Stromal cell of bone marrow (primary cell): ENCODE measurements at places on chromosomes 12 and 14.
A peak's percentile ranks its signal among the peaks of the same experiment; 100 is the strongest.

DNA sequence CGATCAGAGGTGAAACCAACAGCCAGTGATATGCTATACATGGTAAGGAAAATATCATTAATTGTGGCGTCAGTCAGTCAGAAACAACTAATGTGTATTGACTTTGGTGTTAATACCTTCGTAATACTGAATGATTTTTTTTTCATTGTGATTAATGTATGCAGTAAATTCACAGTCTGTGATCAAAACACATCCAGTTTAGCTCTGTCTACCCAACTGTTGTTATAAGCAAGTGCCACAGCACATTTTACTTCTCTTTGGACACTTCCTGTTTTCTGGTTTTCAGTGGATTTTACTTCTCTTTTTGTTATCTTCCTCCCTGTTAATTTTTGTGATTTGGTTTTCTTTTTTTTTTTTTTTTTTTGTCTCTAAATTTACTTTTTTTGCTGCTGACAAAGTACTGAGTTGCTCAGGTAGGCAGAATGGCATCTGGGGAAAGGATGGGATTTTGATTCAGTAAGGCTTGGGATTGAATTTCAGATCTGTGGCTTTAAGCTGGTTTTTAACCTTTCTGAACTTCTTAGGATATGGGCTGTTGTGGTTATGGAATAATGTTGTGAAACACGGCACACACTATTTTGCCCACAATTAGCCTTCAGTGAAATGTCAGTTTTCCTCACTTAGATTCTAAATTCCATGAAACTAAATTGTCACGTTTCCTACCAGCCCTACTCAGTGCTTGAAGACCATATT, 604 bp downstream of the GLIPR1 start:
- no peak for DNase-seq

GRCh38 chr14:61266436-61266835, 14.7 kb downstream of the TMEM30B start:
- DNase-seq: no peak

GRCh38 chr12:115926037-115926670, 351.3 kb downstream of the MED13L start:
- DNase-seq: no peak

DNA sequence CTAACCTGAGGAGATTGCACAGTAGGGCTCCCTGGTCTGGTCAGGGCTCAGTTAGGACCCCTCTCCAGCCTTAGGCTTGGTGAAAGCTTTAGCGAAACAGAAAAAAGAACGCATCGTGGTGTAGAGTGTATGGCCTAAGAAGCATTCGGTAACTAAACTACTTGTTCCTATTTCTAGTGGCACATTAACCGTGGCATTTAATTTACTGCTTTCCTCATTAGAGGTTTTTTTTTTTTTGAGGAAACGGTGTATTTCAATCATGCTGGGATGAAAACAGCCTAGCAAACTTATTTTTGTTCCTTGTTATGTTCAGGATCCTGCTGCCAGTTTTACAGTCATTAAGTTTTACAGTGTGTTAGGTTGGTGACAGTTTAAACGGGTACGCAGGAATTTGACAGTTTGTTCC, 518 bp upstream of the OSBPL8 start:
- no peak for DNase-seq

GRCh38 chr14:59240356-59240755, 51.9 kb downstream of the DAAM1 start:
- no peak for DNase-seq

GRCh38 chr12:14505626-14506596, 61.8 kb downstream of the PLBD1 start:
- no peak for DNase-seq

DNA sequence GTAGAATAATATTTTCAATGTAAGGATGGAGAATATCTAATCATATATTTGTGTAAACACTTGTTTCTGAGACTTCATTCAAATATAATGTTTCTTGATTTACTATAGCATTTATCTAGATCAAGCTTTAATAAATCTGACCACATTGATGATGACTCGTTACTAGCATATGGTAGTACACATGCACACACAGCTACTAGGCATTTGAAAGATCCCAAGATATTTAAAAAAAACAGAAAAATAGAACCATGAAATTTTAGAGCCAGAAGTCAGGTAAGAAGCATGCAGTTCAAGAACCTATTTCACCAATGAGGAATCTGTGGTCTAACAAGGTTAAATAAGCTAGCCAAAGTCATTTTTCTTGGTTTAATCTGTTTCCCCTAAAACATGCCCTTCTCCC, 32.0 kb downstream of the DCP1B start:
- DNase-seq: peak; percentile 35

- peak; percentile 46 for DNase-seq
Measured at GRCh38 chr12:55862286-55862685, 19.6 kb upstream of the MMP19 start.

GRCh38 chr14:60599727-60600126, 49.5 kb downstream of the SIX1 start:
- DNase-seq: no peak

DNA sequence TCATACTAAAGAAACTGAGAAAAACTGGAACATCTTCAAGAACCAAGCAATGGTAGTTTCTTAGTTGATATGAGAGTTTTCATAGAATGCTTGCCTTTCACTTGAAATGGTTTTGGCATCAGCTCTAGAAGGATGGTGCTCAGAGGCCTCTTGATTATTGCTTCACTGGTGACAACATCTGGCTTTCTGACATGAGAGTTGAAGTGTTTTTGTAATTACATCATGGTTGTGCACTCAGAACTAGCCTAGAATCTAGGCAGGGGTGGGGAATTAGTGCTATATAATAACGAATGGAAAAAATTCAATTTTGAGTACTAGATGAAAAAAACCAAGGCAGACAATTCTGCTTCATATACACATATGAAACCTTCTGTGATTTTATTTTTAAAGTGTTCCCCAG, 172.8 kb upstream of the LMNTD1 start:
- peak; percentile 79 for DNase-seq

- DNase-seq: peak; percentile 25
Measured at GRCh38 chr14:54867011-54867410, 35.6 kb downstream of the GCH1 start.

- DNase-seq: peak; percentile 43
Measured at GRCh38 chr12:80509781-80510556, 65.9 kb downstream of the PTPRQ start.

- peak; percentile 93 for DNase-seq
Measured at GRCh38 chr12:122350141-122350848, 72.2 kb downstream of the CLIP1 start.

GRCh38 chr12:69509308-69509736, 39.1 kb downstream of the FRS2 start:
- no peak for DNase-seq

DNA sequence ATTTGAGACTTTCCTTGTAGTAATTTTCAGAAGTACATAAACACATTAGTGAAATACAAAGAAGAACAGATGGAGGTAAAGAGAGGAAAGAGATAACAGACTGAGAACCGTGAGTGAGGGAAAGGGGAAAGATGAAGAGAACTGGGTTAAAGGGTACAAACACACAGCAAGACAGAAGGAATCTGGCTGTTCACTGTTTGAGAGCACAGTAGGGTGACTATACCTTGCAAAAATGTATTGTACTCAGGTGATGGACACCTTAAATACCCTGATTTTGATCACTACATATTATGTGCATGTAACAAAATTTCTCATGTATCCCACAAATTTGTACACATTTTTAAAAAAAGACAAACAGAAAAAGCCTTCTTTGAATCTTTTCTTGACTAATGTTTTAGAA, 2.7 kb upstream of the TRHDE start:
- DNase-seq: no peak

DNA sequence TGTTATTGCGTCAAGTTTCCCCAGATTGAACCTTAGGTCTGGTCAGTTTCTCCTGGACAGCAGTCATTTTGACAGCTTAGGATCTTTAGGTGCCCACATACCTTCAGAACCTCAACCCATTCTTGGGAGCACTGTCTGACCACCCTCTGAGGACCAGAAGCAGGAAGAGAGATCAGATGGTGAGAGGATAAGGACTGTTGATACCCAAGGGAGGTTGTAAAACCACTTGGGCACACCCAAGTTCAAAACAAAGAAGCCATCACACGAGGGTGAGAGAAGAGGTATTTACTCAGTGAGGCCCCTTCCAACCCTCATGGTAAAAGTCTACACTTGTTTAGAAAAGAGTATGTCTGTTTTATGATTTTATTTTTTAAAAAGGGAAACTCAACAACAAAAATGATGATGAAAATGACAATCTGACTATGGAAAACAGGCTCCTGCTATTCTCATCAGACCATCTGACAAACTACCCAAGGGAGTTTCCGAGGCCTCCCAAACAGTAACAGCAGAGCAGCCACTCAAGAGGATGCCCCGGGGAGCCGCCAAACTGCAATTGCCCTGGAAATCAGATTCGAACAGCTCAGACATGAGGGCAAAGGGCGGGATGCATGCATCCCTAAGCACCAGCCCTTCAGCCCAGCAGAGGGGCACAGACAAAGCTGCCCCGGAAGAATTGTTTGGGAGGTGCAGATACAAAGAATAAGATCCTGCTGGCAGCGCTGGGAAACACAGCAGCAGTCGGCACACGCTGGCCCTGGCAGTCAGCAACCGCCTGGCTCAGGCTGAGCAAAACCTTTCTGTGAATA, 162.6 kb upstream of the PLEKHG7 start:
- DNase-seq: no peak

- DNase-seq: no peak
Measured at GRCh38 chr12:96810477-96810876, 96.6 kb upstream of the NEDD1 start.

DNA sequence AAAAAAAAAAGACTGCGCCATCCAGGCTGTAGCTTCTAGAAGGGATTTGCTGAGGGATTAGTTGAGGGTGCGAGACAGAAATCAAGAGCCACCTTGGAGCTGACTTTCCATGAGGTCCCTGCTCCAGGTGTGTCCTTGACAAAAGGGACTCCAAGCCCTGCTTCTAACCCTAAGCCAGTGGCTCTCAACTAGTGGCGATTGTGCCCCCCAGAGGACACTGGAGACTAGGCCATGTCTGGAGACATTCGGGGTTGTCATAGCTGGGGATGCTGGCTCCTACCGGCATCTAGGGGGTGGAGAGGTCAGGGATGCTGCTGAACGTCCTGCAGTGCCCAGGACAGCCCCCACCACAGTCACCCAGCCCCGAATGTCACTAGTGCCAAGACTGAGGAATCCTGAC, 40.6 kb downstream of the SPRING1 start:
- no peak for DNase-seq

DNA sequence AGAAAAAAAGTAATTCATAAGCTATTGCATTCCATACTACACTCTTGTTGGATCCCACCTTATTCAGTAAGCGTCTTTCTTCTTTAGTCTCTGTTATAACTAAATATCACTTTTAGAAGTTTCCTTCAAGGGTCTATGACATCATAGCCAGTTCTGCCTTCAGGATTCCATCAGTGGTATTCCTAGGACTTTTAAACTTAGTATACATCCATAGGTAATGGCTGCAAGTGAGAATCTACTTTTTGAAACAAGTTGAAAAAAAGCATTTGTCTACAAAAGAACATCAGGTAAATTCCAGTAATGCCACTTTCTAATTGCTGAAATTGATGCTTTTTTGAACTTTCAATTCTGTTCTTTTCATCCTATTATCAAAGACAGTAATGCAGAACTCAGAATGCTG, at the start of gene FSCB:
TSS of gene FSCB (minus strand) at position 101 of the 400 bp plus-strand sequence. CDS start 296 bp downstream, outside the sequence.
- DNase-seq: no peak

DNA sequence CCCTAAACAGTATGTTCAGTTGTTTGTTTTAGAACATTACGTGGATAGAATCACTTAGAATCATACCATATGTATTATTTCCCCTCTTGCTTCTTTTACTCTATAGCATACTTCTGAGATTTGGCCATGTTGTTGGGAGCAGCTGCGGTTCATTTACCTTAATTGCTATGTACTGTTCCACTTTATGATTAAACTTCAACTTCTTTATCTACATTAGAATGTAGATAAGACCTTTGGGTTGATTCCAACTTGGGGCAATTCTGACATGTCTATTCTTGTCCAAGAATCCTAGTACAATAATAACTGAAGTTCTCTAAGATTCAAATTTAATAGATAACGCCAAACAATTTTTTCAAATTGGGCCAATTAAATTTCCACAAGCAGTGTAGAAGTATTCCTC, 80.7 kb downstream of the GRIN2B start:
- no peak for DNase-seq

GRCh38 chr12:131867891-131868675, 26.3 kb upstream of the ULK1 start:
- DNase-seq: no peak

GRCh38 chr12:49043856-49044258, 16.7 kb downstream of the KMT2D start:
- DNase-seq: no peak

DNA sequence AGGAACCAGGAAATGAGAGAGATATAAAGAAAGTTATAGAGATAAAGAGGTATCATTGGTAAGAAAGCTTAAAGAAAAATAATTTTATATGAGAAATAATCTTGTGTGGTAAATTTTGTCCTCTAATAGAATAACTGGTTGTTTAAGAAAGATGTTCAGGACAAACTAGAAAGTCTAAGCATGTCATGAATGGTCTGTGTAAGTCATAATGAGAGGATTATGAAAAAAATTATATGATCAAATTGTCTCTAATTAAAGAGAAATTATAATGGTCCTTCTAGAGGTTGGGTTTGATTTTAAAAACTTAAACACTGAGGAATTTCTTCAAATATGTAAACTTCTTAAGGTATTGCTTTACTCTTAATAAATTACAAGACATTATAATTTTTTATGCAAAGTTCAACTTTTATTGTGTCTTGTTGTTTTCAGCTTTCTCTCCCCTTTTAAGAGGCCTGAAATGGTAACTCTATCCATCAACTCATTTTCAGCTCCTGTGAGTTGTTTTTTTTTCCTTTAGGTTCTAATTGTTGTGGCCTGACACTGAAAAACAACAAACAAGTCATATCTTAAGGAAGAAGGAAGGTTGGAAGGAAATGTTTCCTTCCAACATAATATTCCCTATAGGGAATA, 88.2 kb upstream of the CNOT2 start:
- DNase-seq: no peak

- DNase-seq: no peak
Measured at GRCh38 chr12:3032770-3033538, 44.2 kb upstream of the TSPAN9 start.

DNA sequence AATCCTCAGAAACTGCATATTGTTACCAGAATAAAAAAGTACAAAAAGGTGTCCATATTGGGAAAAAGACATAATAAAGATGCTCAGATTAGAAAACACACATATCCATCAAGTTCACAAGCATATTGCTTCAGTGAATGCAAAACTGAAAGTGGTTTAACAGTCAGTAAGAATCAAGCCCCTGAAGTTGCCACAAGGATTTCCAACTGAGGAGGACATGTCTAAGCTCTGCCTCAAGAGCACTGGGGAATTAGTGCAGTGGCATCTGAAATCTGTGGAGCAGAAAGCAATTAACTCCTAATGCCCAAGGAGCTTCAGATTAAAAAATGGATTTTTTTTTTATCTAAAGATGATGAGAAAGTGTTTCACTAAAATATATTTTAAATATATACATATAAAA, 113.2 kb downstream of the DENND5B start:
- no peak for DNase-seq

DNA sequence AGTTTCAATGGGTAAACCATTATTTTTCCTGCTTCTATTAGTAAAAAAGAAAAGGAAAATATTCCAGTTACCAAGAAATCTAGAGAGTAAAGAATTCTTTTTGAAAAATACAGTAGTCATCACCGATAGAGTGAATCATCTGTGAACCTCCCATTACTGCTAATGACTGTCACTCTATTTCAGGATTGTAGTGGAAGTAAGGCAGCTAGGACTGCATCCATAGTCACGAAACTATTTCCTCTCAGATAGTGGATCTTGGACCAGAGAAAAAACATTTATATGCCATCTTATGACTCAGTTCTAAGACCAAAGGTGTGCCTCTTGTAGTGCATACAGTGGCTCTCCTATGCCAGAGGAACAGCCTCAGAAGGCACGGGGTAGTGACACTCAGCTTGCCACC, 173.9 kb upstream of the PLEKHA5 start:
- DNase-seq: peak; percentile 7

- DNase-seq: no peak
Measured at GRCh38 chr14:32457213-32457920, 128.3 kb downstream of the AKAP6 start.
